ENCODE measurements at places on chromosomes 6 and 20.

DNA sequence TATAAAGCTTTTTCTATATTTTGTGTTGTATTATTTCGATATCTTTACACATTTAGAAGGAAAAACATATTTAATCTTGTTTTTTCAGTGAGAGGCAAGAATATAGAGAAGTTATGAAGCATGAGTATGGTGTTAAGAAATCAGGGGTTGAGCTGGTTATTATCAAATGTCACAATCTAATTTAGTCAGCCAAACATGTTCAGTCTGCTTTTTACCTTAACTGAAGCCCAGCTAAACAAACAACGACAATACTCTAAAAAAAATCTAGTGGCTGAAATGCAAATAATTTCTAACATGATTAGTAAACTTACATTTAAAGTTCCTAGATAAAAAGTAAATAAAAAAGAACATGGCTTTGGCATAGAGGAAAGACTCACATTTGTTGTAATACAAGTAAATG, 433.8 kb upstream of the NRSN1 start:
- DNase-seq, result no peak

- DNase-seq, result no peak
These were observed 6.4 kb upstream of the TXNDC5 start for GRCh38 chr6:7916959-7917358.

DNA sequence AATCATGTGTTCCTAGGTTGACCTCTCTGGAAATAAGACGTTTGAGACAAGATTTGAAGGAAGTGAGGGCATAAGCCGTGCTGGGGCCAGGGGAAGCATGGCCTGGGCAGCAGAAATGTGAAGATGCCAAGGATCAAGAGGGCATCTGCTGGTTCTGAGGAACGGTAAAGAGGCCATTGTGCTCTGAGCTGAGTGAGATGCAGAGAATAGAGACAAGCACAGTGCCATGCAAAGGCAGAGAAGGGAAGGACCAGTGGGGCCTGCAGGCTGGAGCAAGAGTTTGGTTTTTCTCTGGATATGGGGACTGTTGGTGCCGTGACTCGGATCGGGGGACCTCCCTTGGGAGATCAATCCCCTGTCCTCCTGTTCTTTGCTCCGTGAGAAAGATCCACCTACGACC, 50.8 kb downstream of the SMPDL3A start:
- DNase-seq, result no peak

GRCh38 chr6:109373762-109374161, 8.5 kb downstream of the CD164 start:
- no peak for DNase-seq

DNA sequence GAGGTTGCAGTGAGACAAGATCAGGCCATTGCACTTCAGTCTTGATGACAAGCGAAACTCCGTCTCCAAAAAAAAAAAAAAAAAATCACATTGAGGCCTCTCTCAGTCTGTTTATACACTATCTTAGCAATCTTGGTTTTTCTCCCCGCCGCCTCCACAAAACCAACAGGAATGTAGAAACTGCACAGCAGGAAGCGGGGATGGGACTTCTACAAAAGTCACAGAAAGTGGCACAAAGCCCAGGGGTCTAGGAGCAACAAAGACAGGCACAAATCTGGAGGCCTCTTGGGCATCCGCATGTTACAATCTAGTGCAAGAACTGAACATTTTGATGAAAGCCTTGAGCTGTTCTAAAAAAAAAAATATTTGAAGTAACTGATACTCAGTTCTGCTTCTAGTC, 48.6 kb downstream of the KDM1B start:
- no peak for DNase-seq

GRCh38 chr20:32387252-32387651, 29.1 kb downstream of the ASXL1 start:
- peak; percentile 15 for DNase-seq

DNA sequence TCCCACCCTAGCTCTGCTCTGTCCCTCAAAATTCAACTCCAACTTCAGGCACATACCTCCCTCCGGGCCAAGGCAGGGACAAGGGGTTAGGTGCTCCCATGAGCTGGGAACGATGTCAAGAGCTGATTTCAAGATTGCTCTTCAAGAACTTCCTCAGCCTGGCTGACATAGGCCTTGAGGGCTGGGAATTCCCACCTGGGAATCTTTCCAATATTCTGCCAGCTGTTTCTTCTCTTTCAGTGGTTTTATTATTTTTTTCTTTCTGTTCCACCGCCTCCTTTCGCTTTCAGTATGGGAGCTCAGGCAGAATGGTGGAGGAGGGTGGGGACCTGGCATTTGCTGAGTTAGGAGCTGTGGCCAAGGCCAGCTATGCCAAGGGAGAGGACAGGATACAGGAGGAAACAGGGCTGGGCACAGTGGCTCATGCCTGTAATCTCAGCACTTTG, 33.7 kb downstream of the SRSF3 start:
- no peak for DNase-seq

DNA sequence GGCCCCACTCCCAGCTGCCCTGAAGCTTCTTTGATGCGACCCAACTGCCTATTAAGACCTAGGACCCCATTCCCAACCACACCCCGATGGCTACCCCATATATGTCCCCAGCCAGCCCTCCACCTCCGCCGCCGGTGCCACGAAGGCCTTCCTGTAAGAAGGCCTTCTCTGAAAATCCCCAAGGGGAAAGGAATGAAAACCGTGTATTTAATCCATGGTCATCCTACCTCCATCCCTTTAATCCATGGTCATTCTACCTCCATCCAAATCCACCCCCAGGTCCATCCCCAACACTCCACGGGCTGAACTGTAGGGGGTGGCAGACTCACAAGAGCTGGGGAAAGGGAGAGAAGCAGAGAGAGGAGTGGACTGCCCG, 545 bp upstream of the VSX1 start:
- DNase-seq, result no peak

- DNase-seq, result no peak
These were observed 130.0 kb upstream of the BMP5 start for GRCh38 chr6:56005426-56005825.

DNA sequence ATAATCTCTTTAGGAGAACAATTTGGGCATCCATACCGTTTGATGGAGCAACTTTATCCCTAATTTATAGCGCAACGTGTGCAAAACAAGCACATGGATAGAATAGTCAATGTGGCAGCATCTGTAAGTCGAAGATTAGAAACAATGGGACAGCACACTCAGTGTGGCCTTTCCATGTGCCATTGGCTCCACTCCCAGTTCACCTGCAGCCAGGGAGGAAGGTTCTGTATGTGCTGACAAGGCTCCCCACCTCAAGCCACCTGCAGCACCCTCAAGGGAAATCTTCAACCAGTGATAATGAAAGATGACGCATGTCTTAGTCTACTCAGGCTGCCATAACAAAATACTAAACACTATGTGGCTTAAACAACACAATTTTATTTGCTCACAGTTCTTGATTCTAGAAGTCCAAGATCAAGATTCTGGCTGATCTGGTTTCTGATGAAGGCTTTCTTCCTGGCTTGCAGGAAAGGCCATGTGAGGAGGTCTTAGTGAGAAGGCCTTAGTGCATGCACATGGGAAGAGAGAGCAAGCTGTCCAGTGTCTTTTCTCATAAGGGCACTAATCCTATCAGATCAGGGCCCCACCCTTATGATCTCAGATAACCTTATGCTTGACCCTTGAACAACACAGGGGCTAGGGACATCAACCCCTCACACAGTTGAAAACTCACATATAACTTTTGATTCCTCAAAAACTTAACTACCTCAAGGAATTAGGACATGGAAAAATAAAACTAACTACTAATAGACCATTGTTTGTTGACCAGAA, 34.9 kb upstream of the SHLD1 start:
- no peak for DNase-seq

DNA sequence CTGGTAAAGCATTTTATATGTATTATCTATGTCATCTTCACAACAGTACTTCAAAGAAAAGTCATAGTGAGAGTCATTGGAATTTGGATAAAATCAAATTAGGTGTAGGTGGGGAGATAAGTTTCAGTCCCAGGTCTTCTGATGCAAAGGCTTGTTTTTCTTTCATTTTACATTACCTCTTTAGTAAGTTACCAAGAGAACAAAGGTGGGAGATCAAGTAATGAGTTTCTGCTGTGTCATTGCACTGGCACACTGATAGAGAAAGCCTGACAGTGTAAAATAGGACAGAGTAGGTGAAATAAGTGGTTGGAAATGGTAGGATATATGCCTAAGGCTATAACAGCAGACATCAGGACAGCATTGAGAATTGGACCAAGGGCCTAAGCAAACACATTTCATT, 250.4 kb downstream of the NKAIN2 start:
- no peak for DNase-seq

DNA sequence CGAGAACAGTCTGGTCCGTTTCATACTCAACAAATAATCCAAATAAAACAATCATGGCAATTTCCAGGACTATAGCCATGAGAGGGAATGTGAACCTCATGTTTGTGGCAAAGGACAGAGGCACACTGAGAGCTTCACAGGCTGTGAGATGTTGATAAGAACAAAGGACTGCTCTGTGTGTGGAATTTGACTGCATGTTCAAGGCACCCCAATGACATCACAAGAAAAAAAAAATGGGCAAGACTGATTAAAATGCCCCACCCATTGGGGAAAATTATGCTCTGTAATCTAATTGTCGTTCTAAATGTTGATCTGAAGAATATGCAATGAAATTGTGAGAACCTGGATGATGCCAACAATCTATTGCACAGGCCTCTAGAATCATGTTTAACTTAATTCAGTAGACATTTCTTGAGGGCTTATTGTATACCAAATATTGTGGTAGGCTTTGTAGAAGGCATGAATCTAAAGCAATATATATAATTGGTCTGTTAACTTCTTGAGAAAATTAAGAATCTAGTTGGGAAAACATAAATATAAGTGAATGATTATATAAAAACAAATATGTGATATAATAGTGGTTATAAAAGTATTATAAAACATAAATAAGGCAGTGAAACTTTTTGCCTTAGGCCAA, at the start of gene RHAG:
Gene RHAG, minus strand, starts transcription at position 127 of the 637 bp plus-strand sequence. Its CDS starts 27 bp downstream, at position 100.
- DNase-seq, result no peak

DNA sequence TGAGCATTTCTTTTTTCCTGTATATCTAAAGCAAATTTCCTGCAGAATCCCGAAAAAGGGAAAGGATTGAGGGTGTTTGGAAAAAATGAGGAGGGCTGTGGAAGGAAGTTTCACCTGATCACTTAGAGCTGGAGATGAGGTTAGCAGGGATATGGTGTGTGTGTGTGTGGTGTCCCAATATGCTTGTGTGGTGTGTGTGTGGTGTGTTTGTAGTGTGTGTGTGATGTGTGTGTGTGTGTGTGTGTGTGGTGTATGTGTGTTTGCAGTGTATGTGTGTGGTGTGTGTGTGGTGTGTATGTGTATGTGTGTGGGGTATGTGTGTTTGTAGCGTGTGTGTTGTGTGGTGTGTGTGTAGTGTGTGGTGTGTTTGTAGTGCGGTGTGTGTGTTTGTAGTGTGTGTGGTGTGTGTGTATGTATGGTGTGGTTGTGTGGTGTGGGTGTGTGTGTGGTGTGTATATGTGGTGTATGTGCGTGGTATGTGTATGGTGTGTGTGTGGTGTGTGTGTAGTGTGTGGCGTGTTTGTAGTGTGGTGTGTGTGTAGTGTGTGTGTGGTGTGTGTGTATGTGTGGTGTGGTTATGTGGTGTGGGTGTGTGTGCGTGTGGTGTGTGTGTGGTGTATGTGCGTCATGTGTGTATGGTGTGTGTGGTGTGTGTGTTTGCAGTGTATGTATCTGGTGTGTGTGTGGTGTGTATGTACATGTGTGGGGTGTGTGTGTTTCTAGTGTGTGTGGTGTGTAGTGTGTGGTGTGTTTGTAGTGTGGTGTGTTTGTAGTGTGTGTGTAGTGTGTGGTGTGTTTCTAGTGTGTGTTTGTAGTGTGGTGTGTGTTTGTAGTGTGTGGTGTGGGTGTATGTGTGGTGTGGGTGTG, 67.6 kb downstream of the GCNT2 start:
- no peak for DNase-seq

GRCh38 chr6:5838656-5839396, 167.9 kb downstream of the NRN1 start:
- DNase-seq, result no peak

DNA sequence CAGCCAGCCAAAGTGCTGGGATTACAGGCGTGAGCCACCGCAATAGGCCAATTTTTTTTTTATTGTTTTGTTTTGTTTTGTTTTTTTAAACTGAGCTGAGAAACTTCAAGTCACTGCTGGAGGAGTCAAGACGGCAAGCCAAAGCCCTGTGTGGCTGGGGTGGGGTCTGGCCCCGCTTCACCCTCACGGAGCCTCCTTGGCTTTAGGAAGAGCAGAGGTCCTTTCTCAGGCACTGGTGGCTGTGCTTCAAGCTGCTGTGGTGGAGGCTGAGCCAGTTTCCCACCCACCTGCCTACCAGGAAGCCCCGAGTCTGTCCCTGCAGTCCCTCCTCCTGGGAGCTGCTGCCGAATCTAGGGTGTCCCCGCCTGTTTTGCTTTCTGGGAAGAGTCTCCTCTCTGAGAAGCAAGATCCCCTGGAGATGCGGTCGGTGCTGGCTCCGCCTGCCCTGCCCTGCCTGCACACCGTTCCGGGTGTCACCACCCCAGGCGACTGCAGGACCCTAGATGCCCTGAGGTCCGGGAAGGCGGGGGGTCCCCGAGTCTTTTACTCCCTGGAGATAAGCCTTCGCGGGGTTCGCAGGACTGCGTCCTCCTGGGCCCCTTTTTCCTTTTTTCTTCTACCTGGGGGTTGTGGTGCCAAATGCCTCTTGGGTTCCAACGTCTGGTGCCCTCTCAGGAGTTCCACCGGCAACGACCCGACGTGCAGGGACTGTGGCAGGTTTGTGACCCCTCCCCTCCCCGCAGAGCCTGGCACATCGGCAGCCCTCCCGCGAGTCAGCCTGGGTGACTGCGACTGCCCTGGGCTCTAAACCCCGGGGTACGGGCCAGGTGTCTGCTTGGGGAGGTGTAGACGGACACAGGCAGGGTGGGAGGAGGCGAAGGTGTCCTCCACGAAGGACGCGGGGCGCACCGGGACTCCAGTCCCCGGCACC, 100.7 kb downstream of the TAF4 start:
- no peak for DNase-seq

GRCh38 chr6:117449549-117450439, 24.1 kb upstream of the ROS1 start:
- DNase-seq, result no peak

GRCh38 chr20:25320035-25320800, 70.4 kb downstream of the ABHD12 start:
- DNase-seq, result no peak

DNA sequence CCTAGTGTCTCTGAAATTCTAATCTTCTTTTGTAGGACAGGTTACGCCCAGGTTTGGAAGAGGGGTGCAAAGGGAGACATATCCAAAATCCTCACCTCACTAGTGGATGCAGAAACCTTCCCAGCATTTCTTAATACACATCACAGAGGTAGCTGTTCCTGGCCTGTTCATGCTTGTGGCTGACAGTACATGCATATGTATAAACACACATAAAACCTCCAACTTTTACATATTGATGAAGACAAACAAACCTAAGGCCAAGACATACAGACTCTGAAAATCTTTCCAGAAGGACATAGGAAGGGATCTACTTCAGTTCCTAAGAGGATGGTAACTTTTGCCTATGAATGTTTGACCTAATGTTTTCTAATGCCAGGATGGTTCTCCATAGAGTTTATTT, 872.1 kb upstream of the FLRT3 start:
- no peak for DNase-seq

Measured in SIG-M5 (cell line).